ENCODE measurements at places on chromosomes 2 and 18.

DNA sequence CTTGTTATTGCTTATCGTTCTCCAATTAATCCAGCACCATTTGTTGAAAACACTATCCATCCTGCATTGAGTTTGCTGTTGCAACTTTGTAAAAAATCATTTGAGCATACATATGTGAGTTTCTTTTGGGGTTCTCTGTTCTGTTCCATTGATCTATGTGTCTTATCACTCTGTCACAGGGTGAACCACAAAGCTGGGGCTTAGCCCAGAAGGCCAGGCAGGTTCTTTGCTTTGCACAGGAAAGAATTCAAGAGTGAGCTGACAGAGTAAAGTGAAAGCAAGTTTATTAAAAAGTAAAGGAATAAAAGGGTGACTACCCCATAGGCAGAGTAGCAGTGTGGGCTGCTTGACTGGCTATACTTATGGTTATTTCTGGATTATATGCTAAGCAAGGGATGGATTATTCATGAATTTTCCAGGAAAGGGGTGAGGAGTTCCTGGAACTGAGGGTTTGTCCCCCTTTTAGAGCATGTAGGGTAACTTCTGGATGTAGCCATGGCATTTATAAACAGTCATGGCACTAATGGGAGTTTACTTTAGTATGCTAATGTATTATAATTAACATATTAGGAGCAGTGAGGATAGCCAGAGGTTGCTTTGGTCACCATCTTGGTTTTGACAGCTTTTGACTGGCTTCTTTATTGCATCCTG is 46.8 kb downstream of the RNF138 start:
- no peak for DNase-seq

GRCh38 chr2:212979799-212980198 is 171.6 kb downstream of the IKZF2 start:
- no peak for DNase-seq

- no peak for DNase-seq
These were observed 994 bp upstream of the DTNA start for GRCh38 chr18:34709104-34709503.

DNA sequence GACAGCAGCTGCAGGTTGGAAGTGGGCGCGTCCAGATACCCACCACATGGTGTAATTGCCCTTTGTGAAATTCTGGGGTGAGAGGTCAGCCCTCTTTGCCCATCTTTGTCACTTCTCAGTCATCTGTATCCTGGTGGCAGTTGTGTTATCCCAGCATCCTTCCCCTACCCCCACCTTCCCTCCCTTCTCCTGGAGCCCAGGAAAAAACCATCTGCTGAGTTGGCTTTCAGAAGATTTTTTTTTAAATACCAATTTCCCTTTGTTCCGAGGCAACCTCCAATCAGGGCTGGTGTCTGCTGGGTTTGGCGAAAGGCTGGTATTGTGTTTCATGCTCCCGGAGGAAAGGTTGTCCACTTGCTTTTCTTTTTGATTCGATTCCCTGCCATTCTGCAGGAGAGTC is 35.2 kb downstream of the SETBP1 start:
- DNase-seq: no peak

DNA sequence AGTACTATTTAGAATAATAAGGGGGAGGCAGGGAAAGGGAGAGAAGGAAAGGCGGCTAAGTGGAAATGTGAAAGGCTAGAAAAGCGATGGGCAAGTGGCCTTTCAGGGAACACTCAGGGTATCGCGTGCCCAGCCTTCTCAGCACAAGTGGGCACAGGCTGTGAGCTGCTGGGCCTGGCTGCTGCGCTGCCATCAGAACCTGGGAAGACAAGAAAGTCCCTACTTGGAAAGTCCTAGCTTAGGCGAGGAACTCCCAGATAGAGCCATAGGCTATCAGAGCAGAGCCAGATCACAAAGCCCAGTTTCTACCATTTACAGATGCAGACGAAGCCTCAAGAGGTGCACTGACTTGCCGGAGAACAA is 9.8 kb upstream of the FZD7 start:
- DNase-seq: no peak

DNA sequence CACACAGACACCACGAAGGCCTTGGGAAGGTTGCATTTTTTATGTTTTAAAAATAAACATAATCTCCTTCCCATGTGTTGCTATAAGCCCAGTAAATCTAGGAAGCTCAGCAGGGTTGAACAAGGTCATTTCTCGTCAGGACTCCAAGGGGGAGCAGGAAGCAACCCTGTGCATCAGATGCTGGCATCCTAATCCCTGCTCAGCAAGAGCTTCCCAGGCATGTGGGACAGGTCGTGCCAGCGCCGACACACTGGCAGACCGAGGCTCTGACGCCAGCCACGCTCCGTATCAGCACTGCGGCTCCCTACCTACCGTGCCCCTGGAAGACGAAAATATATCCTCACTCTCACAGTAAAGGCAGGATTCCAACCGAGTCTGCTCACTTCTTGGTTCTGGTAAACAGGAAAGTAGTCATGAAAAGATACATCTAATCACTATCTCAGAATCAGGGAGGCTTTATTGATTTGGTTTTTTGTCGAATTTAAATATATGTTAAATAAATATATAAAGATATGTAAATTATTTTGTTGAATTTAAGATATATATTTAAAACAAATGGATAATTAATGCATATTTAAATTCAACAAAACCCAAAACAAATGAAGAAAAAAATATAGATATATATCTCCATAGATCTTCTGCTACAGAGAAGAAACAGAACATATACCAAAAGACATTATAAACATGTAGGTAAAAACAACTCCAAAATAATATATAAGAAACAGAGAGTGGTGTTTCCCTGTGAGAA is 61.4 kb downstream of the TXNL1 start:
- no peak for DNase-seq

- no peak for DNase-seq
These were observed 39.3 kb upstream of the STPG4 start for GRCh38 chr2:47194410-47194809.

- no peak for DNase-seq
These were observed 38.0 kb downstream of the EHBP1 start for GRCh38 chr2:62743506-62743905.

Data from activated T-cell treated with anti-CD3 and anti-CD28 coated beads, Interleukin-2, amount 50 U/mL, for 1 hour (primary cell).